ENCODE measurements at places on chromosomes 3 and 15. TPM values are rescaled to one million over a fixed set of nuclear protein-coding genes. Genes with fewer than 3 reads are reported as not detected.

AHSG gene
- total RNA-seq = not detected

TIPARP gene
- total RNA-seq = 18.1 TPM

SUSD5 gene
- 0.34 TPM for total RNA-seq

PLIN1 gene
- 6.3 TPM for total RNA-seq

LRRC31 gene
- total RNA-seq = not detected

MUC13 gene
- not detected for total RNA-seq
